ENCODE measurements at places on chromosomes 13 and 19. TPM values are rescaled to one million over a fixed set of nuclear protein-coding genes. Genes with fewer than 3 reads are reported as not detected.
A peak's percentile ranks its signal among the peaks of the same experiment; 100 is the strongest.

DNA sequence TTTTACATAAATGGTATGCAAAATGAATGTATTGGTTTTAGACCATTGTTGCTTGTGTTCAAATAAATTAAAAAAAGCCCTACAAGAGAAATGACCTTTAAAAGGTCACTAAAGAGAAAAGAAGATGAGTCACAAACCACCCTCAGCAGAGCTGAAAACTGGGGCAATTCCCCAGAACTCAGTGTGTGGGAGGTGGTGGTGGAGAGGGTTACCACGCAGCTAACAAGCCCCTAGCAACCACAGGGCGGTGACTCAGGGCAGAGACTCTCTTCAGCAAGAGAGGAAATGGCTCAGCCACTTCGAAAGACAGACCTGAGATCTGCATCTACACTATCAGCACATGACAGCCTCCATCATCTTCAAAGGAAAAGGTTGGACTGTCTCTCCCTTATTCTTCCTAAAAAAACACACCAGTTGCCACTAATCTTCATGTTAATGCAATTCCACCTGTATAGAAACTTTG is 29.4 kb upstream of the NDFIP2 start:
- no peaks in the 10 kb centered on the region for H3K36me3 ChIP-seq
- DNase-seq: no peak
- no peaks in the 10 kb centered on the region for H3K27me3 ChIP-seq
- H3K4me1 ChIP-seq: no peaks in the 10 kb centered on the region

DNA sequence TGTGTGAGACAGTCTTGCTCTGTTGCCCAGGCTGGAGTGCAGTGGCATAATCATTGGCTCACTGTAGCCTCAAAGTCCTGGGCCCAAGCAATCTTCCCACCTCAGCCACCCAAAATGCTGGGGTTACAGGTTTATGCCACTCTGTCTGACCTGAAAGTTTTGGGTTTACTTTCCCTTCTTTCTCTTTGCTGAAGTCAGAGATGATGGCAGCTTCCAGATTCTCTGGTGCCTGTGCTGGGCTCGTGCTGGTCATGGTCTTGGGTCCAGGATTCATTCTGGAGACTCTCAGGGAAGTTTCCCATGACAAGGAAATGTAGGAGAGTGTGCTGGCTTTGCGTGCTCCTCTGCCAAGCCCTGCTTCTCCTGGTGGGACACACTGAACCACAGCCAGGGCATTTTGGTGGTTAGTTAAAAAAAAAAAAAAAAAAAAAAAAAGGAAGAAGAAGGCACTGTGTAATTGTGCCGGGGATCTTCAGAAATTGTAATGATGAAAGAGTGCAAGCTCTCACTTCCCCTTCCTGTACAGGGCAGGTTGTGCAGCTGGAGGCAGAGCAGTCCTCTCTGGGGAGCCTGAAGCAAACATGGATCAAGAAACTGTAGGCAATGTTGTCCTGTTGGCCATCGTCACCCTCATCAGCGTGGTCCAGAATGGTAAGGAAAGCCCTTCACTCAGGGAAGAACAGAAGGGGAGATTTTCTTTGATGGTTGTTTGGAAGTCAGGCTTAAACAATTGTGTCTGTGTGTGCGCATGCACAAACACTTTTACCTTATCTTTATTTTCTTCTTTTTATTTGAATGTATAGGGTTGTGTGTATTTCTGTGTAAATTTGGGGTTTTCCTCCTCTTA is at the start of gene ALOX5AP:
ALOX5AP (plus strand) TSS at position 519 of the 847 bp plus-strand sequence; CDS start at position 582, 63 bp downstream.
- H3K27ac ChIP-seq: no peak within 1 kb of the TSS
- no peaks in the 10 kb centered on the region for H3K36me3 ChIP-seq
- H3K27me3 ChIP-seq: no peaks in the 10 kb centered on the region

DNA sequence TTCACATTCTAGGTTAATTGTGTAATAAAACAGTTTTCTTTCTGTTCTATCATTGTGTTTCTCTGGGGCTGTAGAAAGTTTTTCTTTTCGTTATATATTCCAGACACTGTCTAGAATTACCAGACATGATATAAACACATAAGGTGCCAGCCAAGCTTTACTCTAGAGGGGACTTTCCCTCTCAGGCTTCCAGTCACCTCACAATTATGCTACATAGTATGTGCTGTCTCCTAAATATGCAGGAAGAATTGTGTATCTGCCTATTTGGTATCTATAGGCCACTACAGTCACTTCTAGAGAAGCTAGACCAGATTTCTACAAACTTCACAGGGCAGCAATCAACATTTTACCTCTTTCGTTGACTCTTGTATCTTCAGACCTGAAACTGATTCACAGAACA is 14.6 kb downstream of the ZNF257 start:
- H3K4me1 ChIP-seq: no peaks in the 10 kb centered on the region
- no peaks in the 10 kb centered on the region for H3K27me3 ChIP-seq
- H3K36me3 ChIP-seq: no peaks in the 10 kb centered on the region
- DNase-seq: no peak

DNA sequence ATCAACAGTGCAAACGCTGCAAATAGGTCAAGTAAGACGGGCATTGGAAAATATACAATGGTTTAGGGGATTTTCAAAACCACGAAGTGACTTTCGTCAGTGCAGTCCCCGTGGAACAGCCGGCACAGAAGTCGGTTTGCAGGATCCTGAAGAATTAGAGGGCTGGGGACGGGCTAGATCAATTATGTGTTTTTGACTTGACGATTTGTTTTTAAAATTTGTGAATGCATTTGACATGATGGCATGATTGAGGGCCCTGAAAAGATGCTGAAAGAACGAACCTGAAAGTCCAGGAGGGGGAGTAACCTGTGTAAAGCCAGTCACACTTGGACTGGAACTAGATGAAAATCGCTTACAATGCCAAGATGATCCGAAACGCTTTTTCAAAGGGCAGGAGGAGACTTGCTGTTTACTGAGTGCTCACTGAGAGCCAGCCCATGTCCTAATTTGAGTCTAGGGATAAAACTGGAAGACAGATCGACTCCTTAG is 8.9 kb upstream of the DGKH start:
- peak overlapping the region; percentile 96 for H3K27ac ChIP-seq
- peak overlapping the region; percentile 87 for H3K4me3 ChIP-seq
- no peaks in the 10 kb centered on the region for H3K27me3 ChIP-seq
- no peaks in the 10 kb centered on the region for H3K4me1 ChIP-seq
- DNase-seq: no peak

- H3K4me1 ChIP-seq: no peaks in the 10 kb centered on the region
- no peaks in the 10 kb centered on the region for H3K36me3 ChIP-seq
- no peak for DNase-seq
- H3K27ac ChIP-seq: no peak overlapping the region
- H3K4me3 ChIP-seq: no peak overlapping the region
Measured at GRCh38 chr13:58059624-58060023, 428.1 kb downstream of the PCDH17 start.

SBK2 gene
- 2.6 TPM for total RNA-seq

ZNF256 gene
- 5.5 TPM for total RNA-seq

ZNF177 gene
- total RNA-seq: 3.0 TPM

FLT1 gene
- total RNA-seq: 35.9 TPM

- DNase-seq: no peak
- H3K4me3 ChIP-seq: no peak overlapping the region
- no peaks in the 10 kb centered on the region for H3K36me3 ChIP-seq
- no peaks in the 10 kb centered on the region for H3K4me1 ChIP-seq
Measured at GRCh38 chr19:31167690-31168089, 181.5 kb downstream of the TSHZ3 start.

CLIP3 gene
- total RNA-seq: 2.7 TPM

- H3K27ac ChIP-seq: no peak overlapping the region
- H3K4me3 ChIP-seq: no peak overlapping the region
- H3K27me3 ChIP-seq: no peaks in the 10 kb centered on the region
- DNase-seq: no peak
- no peaks in the 10 kb centered on the region for H3K4me1 ChIP-seq
- peaks cover 22% of the 10 kb centered on the region for H3K36me3 ChIP-seq
Measured at GRCh38 chr13:50969691-50970090, 60.1 kb downstream of the RNASEH2B start.

DNA sequence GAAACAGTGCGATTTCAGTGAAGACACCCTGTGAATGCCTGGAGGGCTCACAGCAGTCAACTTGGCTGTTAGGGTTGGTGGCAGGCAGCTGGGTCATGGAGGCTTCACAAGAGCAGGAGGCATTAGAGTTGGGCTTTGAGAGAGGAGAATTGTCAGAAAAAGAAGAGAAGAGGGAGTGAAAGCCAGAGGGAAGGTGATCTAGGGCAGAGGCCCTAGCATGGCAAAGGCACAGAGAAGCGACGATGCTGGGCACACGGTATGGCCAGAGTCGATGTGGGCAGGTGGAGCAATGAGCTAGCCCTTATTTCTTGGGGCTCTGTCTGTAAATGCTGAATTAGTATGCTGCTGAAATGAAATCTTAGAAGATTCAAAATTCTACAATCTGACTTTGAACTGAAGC is 52.6 kb upstream of the OLFM4 start:
- no peaks in the 10 kb centered on the region for H3K4me1 ChIP-seq
- no peak overlapping the region for H3K27ac ChIP-seq
- no peak for DNase-seq

- no peaks in the 10 kb centered on the region for H3K27me3 ChIP-seq
- no peaks in the 10 kb centered on the region for H3K36me3 ChIP-seq
- no peaks in the 10 kb centered on the region for H3K4me1 ChIP-seq
- no peak for DNase-seq
- no peak overlapping the region for H3K4me3 ChIP-seq
- H3K27ac ChIP-seq: no peak overlapping the region
Measured at GRCh38 chr13:90518417-90518816, 829.1 kb upstream of the MIR17HG start.

DNA sequence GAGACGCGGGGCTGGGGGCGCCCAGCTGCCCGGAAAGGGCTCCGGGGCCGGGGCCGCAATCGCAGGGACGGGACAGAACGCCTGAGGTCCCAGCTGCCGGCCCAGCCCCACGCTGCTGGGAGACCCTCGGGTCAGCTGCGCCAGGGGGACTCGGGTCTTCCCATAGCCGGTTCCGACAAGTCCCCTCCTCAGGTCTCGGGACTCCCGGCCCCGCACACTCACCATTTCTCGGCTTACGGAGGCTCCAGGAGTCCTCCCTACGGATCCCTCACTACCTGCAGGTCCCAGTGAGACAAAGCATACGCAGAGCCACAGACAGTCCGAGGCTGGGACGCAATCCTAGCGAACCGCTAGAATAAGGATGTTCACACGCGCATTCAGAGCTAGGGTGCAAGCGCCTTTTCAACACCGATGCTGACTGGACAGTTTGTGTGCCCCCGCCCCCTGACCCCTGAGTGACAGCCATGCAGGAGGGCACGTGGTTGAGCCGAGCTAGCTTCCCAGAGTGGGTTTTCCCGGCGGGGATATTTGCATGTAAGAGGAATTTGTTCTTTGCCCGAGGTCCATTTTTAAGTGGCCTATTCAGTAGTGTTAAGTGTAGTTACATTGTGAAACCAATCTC is 13.6 kb downstream of the ZNF490 start:
- H3K4me1 ChIP-seq: no peaks in the 10 kb centered on the region
- no peak overlapping the region for H3K27ac ChIP-seq
- no peak for DNase-seq
- no peak overlapping the region for H3K4me3 ChIP-seq
- H3K27me3 ChIP-seq: no peaks in the 10 kb centered on the region
- no peaks in the 10 kb centered on the region for H3K36me3 ChIP-seq

GRCh38 chr19:7527516-7528191 is 5.2 kb downstream of the MCOLN1 start:
- H3K4me3 ChIP-seq: no peak overlapping the region
- no peak overlapping the region for H3K27ac ChIP-seq
- no peaks in the 10 kb centered on the region for H3K27me3 ChIP-seq
- no peak for DNase-seq
- peaks cover 13% of the 10 kb centered on the region for H3K4me1 ChIP-seq

DNA sequence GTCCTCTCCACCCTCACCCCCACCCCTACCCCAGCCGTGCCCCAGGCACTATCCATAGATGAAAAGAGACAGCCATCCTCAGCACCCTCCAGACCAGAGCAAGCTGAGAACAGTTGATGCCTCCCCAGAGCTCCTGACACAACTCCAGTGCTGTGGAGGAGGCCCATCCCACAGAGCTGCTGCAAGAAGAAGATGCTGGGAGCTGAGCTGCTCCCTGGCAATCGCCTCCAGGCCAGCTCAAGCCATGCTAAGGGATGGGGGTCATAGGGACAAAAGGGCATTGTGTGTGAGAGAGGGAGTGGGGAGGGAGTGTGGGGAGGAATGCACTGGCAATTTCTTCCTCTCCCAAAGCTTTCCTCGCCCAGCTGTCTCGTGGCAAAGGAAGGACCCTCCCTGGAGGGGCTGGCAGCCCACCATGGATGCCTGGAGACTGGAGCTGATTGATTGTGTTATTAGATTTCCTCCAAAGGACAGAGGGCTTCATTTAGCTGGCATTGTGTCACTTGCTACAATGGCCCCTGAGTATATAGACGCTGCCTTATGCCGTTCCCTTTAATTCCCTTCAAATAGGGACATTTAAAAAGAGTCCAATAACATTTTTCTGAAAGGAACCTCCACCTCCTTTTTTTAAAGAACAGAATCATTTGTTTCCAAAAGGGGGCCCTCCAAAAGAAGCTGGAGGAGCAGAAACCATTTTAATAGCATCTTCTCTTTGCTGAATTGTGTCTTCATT is 476.4 kb downstream of the FOXO1 start:
- no peaks in the 10 kb centered on the region for H3K27me3 ChIP-seq
- H3K4me1 ChIP-seq: peaks cover 5% of the 10 kb centered on the region
- peak; percentile 35 for DNase-seq
- H3K27ac ChIP-seq: peak overlapping the region; percentile 36
- no peaks in the 10 kb centered on the region for H3K36me3 ChIP-seq
- no peak overlapping the region for H3K4me3 ChIP-seq
